Stimulated activated CD8-positive, alpha-beta memory T cell treated with anti-CD3 and anti-CD28 coated beads, Interleukin-7, amount 100 ng/mL, for 1 hour (primary cell): ENCODE measurements at places on chromosomes 12 and 14.

- no peak for DNase-seq
Measured at GRCh38 chr14:68663385-68664076, 129.3 kb downstream of the ZFP36L1 start.

- DNase-seq, result no peak
Measured at GRCh38 chr12:5187136-5187535, 143.5 kb downstream of the KCNA5 start.

GRCh38 chr14:95055318-95055717 is 102.0 kb downstream of the DICER1 start:
- no peak for DNase-seq

- DNase-seq, result no peak
Measured at GRCh38 chr12:40338071-40338470, 113.3 kb downstream of the LRRK2 start.

GRCh38 chr14:59069163-59069854 is 119.2 kb upstream of the DAAM1 start:
- DNase-seq, result no peak

- no peak for DNase-seq
Measured at GRCh38 chr12:2198542-2198941, 145.8 kb downstream of the CACNA1C start.

- DNase-seq, result no peak
Measured at GRCh38 chr14:25050269-25051150, 563 bp upstream of the STXBP6 start.

DNA sequence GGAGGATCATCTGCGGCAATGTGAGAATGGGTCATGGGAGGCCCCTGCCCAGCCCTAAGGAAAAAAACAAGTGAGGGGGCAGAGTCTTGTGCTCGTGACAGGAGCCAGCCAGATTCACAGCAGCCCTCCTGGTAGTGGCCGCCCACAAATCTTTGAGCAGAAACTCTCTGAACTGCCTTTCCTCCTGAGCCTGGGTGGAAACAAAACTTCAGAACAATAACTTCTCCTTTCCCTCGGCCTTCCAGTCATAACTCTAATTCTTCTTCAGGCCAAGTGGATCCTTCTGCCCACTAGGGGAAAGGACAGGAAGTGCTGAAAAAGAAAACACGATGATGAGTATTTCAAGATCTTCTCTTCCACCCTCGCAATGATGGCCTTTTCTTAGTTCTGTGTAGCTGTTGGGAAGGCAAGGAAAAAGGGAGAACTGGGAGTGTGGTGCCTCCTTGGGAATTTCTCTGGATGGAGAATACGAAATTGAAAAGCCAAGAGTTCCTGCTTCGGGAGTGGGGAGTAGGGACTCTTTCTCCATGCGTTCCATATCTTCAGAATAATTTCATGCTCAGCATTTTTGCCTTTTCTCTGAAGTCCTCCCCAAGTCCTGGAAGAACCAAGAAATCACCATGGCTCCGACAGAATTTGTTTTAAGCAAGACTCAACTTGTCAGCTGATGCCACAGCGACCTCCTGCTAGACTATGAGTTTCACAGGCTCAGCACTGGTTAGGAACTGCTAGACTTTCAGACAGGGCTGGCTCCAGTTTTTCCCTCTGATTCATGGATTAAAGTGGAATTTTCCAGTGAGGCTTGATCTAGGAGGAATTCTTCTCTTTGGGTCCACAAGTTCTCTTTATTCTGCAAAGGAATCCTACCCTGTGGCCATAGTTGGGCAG is 188.9 kb downstream of the CAND1 start:
- DNase-seq, result no peak

- DNase-seq, result no peak
Measured at GRCh38 chr12:125742413-125742812, 677.2 kb downstream of the AACS start.

GRCh38 chr12:3456809-3457208 is 34.2 kb upstream of the PRMT8 start:
- DNase-seq, result no peak

GRCh38 chr12:85698937-85699336 is 137.3 kb downstream of the RASSF9 start:
- no peak for DNase-seq

GRCh38 chr14:81423504-81423903 is 23.4 kb upstream of the STON2 start:
- no peak for DNase-seq

DNA sequence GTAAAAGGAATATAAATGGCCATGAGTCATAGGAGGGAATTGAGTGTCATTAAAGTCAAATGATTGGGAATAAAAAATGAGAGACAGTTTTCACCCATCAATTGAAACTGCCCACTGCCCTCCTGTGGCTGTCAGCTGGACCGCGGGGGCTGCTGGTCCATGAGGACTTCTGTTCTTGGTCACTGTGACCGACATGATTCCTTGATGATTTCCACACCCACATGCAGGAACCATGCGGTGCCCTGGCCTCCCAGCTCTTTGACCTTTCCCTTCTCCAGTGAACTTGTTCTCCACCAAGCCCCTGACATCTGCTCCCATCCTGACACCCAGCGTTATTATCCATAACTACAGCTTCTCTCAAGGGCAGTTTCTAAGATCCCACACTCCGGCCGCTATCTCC is 48.4 kb downstream of the C12orf75 start:
- DNase-seq, result no peak

GRCh38 chr14:106120101-106120500 is 593.7 kb downstream of the TMEM121 start:
- no peak for DNase-seq

DNA sequence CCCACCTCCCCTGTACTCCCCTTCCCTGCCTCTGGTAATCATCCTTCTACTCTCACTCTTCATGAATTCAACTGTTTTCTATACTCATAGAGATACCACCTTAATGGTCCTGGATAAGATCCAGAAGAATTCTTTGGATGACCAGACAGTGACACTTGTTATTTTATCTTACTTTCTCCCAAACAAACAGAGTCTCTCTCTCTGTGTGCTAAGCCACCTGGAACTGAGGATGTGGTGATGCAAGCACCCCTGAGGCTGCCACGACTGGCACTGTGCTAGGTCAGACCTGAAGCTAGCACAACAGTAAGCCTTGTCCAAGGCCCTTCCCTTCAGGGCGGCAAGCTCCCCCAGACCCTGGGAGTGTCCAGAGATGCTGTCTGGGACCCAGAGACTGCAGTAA is 250.2 kb downstream of the C12orf50 start:
- DNase-seq, result no peak

DNA sequence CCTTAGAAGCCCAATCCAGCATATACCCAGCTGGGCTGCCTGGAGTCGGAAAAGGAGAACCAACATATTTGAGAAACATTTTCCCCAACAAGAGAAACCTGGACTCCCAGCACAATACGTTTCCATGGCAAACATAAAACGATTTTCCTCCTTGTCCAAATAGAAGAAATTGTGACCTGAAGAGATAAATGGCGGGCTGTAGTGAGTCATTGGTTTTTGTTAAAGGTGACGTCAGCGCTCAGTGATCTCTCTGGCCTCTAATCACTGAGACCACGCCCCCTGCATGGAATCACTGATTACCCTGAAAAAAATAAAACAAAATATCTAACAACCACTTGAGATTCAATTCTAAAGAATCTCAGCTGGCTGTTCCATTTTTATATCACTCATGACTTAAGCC is 6.0 kb downstream of the CCDC60 start:
- DNase-seq, result no peak

GRCh38 chr12:94264736-94265485 is 116.5 kb downstream of the PLXNC1 start:
- DNase-seq, result no peak

GRCh38 chr12:26043135-26044006 is 81.5 kb downstream of the BHLHE41 start:
- no peak for DNase-seq

GRCh38 chr14:94747739-94748138 is 22.2 kb downstream of the GSC start:
- no peak for DNase-seq

DNA sequence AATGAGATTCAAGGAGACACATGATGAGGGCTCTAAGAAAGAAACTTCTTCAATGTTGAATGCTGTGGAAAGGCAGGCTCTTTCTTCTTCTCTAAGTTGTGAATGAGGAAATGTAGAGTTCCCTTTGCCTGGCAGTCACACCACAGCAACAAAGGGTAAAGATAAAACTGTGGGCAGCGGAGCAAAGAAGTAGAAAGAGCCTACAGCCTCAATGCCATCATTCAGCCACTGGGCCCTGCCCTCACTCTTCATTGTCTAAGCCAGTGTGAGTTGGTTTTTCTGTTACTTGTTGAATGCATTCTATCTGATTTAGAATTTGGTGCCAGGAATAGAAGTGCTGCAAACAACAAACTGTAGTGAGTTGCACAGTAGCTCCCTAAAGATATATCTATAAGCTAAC is 12.2 kb downstream of the SDR9C7 start:
- DNase-seq, result no peak

DNA sequence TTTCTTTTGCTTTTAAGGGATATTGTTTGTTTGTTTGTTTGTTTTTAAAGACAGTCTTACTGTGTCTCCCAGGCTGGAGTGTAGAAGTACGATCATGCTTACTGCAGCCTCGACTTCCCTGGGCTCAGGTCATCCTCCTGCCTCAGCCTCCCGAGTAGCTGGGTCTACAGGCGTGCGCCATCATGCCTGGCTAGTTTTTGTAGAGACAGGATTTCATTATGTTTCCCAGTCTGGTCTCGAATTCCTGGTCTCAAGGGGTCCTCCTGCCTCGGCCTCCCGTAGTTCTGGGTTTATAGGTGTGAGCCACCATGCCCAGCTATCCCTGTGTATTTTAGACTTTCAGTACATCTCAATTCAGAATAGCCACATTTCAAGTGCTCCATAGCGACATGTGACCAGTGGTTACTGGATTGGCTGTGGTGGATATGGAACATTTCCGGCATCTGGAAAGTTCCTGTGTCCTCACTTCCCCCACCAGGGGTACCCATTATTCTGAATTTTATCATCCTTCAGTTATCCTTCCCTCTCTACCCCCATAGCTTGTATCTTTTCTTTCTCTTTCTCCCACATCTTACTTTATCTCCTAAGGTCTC is 61.1 kb downstream of the HRK start:
- DNase-seq, result no peak

- DNase-seq, result no peak
Measured at GRCh38 chr14:64971491-64971942, 619 bp downstream of the RAB15 start.

DNA sequence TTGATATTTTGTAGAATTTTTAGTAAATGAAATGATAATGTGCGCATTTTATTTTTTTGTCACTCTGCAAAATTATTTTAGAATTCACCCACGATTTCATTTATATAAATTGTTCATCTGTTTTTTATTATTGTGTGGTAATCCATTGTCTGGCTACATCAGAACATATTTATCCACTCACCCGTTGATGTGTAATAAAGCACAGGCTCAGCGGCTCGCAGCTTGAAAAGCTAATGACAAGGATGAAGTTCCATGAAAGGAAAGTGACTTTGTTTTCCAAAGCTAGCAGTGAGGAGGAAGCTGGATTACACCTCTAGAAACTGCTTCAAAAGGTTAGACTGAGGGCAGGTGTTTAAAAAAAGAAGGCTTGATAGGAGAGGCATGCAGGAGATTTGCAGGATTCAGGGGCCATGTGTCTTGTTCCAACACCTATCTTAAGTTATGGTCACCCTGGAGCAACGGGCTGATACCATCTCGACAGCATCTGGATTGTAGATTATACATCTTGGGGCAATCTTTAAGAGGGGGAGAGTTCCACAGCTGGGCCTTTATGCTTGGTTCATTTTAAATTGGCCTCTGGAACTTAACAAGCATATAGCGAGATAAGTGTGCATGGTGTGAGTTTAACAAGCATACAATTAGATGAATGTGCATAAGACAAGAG is 194.1 kb downstream of the TMTC3 start:
- DNase-seq, result no peak

DNA sequence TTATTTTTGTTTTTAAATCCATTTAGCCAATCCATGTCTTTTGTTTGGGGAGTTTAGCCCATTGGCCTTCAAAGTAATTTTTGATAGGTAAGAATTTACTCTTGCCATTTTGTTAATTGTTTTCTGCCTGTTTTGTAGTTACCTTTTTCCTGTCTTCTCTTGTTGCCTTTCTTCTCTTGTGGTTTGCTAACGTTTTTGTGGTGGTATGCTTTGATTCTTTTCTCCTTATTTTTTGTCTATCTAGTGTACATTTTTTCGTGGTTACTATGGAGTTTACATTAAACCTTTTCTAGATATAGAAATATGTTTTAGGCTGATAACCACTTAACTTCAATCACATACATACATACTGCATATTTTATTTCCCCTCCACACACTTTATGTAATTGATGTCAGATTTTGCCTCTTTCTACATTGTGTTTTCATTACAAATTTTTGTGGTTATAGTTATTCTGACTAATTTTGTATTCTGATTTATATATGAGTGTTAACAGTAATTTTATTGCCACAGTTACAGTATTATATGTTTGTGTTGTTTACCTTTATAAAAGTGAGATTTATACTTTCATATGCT is 19.2 kb upstream of the PPP1R12A start:
- no peak for DNase-seq
